CD4-positive, alpha-beta T cell treated with Interleukin-6 for 4 hours (primary cell): ENCODE measurements at places on chromosomes 6 and 20.

DNA sequence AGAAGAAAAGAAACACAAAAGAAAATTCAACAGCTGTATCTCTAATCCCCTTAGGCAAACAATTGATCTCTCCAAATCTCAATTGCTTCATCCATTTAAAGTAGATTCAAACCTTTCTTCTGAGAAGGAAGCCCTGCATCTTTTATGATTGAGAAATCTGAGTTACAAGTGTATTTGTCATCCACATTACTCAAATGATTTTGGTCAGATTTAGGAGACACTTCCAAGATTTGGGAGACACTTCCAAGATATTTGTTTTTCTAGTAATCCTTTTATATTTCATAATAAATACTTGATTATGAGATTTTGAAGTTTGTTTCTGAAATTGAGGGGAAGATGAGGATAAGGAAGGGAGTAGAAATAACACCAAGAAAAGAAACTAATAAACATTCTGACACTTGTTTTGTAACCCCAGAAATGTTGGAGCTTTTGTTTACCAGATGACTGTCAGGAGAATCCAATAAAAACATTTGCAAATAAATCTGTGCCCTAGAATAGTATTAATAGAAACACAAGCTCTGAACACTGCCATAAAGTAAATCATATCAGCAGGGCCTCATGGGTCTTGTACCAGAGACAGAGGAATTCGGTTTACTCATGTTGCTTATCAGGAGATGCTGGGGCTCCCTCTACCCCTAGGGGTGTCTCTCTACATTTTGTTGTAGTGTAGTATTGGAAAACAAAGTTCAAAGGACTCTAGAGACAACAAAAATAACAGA lies 314.3 kb upstream of the NT5E start:
- DNase-seq: no peak

GRCh38 chr6:110265273-110265672 lies 85.0 kb downstream of the CDC40 start:
- DNase-seq: no peak

DNA sequence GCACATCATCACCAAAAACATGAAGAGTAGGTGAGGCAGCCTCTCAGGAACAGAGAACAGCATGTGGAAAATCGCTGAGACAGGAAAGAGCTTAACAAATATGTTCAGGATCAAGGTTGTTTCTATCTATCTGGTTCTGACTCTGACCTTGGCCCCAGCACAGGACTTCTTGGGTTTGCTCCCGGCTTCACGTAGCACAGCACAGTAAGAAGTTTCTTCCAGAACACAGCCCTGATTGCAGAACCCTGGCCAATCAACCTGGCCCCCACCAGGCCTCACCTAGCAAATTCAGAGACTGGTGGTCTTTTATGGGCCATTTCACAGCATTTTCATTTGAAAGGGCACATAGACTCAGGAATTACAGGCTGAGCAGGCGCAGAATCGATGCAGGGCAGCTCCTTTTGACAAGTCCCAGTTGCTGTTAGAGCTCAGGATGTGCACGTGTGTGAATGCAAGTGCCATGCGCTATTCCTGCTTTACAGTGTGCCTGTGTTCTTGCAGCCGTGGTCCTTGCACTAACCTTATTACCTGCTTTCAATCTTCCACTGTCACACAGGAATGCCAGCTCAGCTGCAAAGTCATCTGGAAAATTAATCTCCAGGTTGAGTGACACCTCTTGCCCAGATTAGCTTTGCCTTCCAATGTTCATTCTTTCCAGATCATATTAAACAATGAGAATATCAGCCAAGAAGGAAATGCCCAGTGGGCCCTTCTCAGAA lies 100.5 kb upstream of the SLC2A12 start:
- DNase-seq: no peak

DNA sequence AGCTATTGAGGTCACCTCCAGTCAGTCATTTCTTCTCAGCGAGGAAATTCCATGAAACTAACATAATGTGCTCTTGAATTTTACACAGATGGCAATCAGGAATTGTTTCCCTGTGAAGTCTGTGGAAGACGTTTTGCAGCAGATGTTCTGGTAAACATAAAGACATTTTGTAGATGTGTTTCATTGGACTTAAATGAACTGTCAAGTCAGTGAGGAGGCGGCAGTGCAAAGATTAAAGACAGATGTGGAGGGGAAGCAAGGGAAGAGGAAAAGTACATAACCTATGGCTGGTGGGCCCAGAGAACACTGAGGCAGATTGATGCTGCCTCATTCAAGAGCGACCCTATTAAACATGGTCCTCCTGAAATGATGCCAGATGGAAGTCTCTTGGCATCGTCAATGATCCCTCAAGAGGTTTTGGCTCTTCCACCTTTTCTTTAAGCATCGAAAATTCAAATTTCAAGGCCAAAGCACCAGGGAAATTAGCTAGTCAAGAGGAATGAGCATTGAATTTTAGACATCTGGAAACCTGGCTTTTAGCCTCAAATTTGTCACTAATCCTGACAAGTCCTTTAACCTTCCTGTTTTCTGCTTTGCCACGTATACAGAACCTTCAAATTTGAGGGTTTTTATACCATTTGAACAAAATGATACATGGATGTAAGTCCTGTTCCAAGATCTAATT lies 20.1 kb downstream of the ZC2HC1B start:
- DNase-seq: no peak

- no peak for DNase-seq
Observed at GRCh38 chr6:156283091-156283490, 494.1 kb upstream of the ARID1B start.

DNA sequence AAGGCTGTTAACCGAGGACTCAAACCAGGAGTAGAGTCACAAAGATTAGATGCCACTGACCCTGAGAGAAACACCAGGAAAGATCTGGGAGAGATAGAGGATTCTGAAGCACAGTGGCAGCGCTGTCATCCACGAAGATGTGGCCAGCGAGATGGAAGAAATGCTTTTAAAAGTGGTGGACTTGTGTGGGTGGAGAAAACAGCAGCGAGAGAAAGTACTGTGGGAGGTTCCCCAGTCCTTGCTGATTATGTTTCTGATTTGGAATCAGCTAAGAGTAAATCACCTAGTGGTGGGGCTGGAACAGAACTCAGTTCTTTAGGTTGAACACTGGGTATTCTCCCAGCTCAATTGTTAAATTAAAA lies 435 bp upstream of the ZNF322 start:
- peak; percentile 4 for DNase-seq

DNA sequence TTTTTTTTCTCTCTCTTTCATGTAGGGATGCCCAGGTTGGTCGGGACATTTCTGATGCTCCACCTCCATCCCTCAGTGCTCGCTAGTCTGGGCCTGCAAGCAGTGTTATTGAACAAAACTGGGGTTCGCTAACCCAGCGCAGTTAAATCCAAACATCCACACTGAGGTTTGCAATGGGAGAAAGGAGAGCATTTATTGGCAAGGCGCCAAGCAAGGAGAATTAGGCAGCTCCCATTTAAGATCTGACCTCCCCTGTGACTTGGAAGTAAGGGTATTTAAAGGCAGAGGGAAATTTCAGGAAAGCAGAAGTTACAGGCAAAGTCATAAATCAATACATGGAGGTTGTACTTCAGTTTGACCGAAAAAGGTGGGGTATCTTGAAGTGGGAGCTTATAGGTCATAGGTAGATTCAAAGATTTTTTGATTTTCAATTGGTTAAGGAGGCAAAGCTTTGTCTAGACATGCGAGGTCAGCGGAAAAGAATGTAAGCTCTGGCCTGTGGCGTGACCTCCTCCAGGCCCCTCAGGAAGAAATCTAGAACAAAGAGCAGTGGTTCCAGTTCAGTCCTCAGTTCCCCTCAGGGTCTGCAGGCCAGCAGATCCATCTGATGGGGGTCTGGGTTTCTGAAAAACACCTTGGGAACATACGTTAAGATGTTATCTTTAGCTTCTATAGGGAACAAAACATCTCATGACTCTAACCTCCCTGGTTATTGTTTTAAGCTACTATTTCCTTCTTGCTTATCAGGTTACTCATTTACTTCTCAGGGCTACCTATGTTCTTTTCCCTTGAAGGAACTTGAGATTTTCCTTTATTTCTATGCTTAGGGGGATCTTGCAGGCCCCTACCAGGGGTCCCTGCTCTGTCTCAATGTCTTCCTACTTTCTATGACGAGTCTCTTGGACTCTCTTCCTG lies 66.0 kb upstream of the KIF16B start:
- DNase-seq: no peak

DNA sequence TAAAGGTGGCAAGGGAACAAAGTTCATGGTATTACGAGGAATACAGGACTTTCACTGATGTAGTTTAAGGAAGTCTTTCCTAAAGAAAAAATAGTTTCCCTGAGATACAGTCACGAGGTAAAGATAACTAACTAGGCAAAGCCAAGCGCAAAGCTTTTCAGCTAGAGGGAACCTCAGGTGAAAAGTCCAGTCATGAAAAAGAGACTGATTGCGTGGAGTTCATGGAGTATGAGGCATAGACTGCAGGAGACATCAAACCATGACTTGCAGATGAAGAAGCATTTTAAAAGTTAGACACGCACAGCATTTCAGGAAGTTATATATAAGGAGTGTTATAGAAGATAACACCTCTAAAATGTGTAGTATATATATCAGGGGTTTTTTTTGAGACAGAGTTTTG lies 205.6 kb upstream of the ZNF184 start:
- DNase-seq: no peak

DNA sequence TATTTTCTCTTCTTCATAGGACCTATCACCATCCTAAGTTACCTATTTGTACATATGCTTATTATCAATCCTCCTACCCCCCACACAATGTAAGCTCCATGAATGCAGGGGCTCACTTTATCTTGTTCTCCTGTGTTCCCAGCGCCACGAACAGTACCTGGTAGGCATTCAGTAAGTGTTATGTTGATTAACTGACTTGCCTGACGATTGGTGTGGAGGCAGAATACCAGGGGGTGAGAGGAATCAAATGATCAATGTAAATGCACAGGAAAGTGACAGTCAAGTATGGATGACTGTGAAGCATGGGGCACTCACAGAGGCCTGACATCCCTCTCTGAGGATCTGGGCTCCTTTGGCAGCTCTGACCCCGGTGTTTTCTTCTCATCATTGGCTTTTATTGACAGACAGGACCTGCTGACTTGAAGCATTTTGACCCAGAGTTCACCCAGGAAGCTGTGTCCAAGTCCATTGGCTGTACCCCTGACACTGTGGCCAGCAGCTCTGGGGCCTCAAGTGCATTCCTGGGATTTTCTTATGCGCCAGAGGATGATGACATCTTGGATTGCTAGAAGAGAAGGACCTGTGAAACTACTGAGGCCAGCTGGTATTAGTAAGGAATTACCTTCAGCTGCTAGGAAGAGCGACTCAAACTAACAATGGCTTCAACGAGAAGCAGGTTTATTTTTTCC lies 6.1 kb upstream of the IFT52 start:
- no peak for DNase-seq

- no peak for DNase-seq
Observed at GRCh38 chr6:160049346-160049745, 72.3 kb upstream of the SLC22A1 start.

DNA sequence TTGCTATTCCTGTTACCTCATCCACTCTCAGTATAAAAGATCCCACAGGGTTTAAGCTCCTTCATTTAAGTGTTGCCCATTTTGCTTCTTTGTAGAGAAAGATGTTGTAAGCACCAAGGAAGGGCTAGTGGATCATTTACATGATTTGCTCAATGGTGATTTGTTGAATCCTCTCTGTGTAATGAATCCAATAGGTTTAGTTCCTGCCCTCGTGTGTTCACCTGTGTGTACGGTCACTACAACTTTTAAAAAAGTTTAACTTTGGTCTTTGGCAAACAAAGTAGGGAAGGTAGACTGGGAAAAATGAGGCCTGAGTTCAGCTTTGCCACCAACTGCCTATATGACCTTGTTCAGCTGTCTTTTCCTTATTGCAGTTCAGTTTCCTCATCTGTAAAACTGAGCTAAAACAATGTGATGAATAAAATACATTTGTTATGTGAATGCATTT lies 51.5 kb downstream of the DHX35 start:
- no peak for DNase-seq

- peak; percentile 85 for DNase-seq
Observed at GRCh38 chr6:149922642-149923326, at the start of gene RAET1G. Gene RAET1G (minus strand): TSS chr6:149923121. CDS start chr6:149923010, 111 bp downstream.

GRCh38 chr6:3163248-3163594 lies 5.9 kb upstream of the TUBB2A start:
- no peak for DNase-seq

DNA sequence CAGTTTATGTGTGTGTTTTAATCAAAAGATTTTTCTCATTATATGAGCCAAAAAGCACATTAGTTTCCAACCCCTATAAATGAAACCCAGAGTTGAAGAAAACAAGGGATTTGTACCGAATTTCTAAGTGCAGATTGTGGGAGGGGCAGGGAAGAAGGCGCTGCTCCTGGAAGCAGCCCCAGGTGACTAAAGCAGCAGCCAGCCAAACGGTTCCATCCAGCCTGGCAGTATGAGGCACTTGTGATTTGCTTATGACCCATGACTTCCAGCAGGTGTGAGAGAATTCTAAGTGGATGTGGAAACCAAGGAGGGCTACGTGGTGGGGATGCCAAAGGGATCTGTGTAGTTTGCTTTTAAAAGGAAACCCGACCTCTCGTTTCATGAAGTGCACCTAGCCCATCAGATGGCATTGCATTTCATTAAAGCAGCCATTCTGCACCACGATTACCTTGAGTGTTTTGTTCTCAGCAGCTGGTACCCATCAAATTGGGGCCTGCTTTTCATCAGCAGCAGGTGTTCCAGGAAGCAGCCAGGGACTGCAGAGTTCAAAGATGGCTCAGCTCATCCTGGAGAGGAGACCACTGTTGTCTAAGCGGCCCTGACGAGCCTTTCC lies 79.1 kb downstream of the DTD1 start:
- DNase-seq: no peak

DNA sequence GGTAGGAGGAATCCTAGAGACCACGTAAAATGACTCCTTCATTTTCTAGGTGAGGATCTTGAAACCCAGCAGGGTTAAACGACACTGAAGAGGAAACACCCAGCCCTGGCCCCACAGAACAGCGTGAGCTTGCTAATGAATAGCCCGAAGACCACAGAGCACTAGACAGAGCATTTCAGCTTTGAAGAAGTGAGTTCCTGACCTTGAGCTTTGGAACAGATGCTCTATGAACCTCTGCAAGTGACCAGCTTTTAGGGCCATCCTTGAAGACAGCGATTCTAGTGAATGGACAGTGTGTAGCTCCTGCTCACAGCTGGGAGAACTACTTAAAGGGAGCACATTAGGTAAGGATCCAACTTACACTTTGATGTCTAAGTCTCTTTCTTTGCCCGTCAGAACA lies 74.0 kb upstream of the FRMD1 start:
- DNase-seq: no peak
